ENCODE measurements at places on chromosomes 12 and 14.

GRCh38 chr14:22837114-22837749, 847 bp downstream of the MMP14 start:
- DNase-seq = no peak

DNA sequence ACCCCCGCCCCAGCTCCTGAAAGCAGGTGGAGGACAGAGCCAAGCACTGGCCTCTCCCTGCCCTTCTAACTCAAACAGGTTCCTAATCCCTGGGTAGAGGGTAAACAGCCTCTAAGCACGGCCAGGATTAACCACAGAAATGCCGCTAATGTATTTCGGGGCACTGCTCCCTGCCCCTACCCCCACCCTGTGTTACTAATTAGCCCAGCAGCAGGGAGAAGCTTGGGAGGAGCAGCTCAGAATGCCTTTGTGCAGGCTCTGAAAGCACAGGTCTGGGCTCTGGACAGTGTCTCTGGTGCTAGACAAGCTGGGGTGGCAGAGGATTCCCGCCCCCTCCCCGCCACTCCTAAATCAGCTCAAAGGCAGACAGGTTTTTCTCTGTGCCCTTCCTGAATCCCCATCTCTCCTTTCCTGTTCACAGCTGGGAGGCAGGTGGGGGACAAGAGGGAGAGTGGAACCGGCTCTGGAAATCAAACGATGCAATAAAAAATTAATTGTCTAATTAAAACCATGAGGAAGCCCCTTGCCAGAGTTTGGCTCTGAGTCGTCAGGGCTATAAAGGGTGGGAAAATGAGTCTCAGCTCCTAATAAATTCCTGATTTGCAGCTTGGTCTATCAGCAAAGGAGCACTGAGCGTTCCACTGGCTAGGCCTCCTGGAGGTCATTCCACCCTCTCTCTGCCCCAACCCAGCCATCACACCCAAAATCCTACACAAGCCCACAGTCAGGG, 53.0 kb downstream of the SMUG1 start:
- DNase-seq = no peak

- no peak for DNase-seq
Measured at GRCh38 chr12:91680864-91681263, 464.8 kb downstream of the BTG1 start.

DNA sequence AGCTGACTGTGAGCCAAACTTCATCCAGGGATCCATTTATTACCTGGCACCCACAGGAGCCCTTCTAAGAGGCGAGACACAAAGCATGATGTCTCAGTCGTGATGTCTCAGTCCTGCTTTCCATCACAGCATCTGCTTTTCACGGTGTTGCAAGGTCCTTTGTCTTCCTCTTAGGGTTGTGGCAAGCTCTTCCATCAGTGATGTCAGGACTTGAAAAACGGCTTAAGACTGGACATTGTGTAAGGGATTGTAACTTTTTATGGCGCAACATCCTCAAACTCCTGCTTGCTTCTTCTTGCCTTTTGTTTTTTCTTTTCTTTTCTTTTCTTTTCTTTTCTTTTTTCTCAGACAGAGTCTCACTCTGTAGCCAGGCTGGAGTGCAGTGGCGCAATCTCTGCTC, 586.5 kb upstream of the TMEM132C start:
- DNase-seq = no peak

DNA sequence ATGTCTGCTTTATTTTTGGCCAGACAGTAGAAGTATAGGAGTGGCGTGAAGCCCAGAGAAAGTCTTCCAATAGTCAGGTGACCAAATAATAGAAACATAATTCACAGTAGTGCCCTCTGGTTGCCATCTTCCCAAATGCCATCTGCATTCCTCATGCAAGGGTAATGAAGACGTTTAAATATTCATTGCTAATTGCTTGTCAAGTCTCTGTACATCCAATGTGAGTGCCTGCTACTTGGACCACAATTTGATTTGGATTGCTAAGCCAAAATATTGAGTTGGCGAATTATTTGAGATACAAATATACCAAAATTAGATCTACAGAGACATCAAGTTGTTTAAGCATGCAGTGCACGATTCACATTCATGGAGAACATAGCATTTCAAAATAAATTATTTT, 402.7 kb downstream of the SOX5 start:
- DNase-seq = no peak

GRCh38 chr12:55966408-55967281, at the start of gene CDK2:
TSS of gene CDK2 (plus strand) at chr12:55966830. CDS start at chr12:55967009, 179 bp downstream.
- peak; percentile 92 for DNase-seq
